B cell (primary cell): ENCODE measurements at places on chromosomes 7 and 10. TPM values are rescaled to one million over a fixed set of nuclear protein-coding genes. Genes with fewer than 3 reads are reported as not detected.

GRCh38 chr7:85474234-85474633 lies 287.4 kb upstream of the SEMA3D start:
- H3K4me1 ChIP-seq = no peaks in the 10 kb centered on the region
- no peaks in the 10 kb centered on the region for H3K36me3 ChIP-seq
- H3K4me3 ChIP-seq = no peak overlapping the region
- no peak for DNase-seq

Gene TFEC
- 33.1 and 36.3 TPM in 2 replicates for total RNA-seq

Gene KLF14
- total RNA-seq = 0.19 and 0.27 TPM in 2 replicates

Gene BCAP29
- 27.3 and 31.8 TPM in 2 replicates for total RNA-seq

DNA sequence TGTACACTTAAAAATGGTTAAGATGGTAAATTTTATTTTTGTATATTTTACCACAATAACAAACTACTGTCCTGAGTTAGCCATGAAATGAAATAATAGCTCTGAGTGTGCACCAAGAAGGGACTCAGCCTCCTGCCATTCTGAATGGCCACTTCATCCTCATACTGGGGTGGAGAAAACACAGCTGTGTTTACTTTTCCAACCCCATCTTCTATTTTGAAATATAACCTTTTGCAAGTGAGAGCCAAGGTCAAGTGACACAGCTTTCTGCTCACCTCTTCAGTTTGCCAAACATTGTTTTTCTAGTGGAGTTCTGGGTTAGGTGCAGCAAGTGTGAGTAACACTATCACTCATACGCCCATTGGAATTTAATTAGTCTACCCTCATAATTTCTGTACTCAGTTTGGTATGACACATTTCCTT lies 107.4 kb upstream of the GLCCI1 start:
- H3K27ac ChIP-seq = no peak overlapping the region
- H3K4me1 ChIP-seq = peaks cover 26% of the 10 kb centered on the region
- no peak overlapping the region for H3K4me3 ChIP-seq
